ENCODE measurements at places on chromosomes 11 and 22. TPM values are rescaled to one million over a fixed set of nuclear protein-coding genes. Genes with fewer than 3 reads are reported as not detected.

CCDC73 gene
- total RNA-seq = not detected

ALDH3B2 gene
- total RNA-seq = not detected

TM7SF2 gene
- total RNA-seq = 8.9 TPM

SERPIND1 gene
- total RNA-seq = not detected

SCGB1D2 gene
- total RNA-seq = not detected

NRXN2 gene
- total RNA-seq = 30.3 TPM

C1QTNF6 gene
- 4.6 TPM for total RNA-seq

KLHL35 gene
- total RNA-seq = 4.5 TPM

TMEM86A gene
- total RNA-seq = 0.12 TPM

TCN1 gene
- total RNA-seq = under 0.01 TPM

B4GAT1 gene
- 46.9 TPM for total RNA-seq

LMO1 gene
- total RNA-seq = not detected

FERMT3 gene
- 96.3 TPM for total RNA-seq

MRGPRF gene
- total RNA-seq = 33.0 TPM

BIRC2 gene
- 55.6 TPM for total RNA-seq

MED15 gene
- 30.3 TPM for total RNA-seq

GLYATL2 gene
- 1.2 TPM for total RNA-seq

CCDC89 gene
- total RNA-seq = 6.0 TPM

OR5AN1 gene
- total RNA-seq = not detected

SERHL2 gene
- total RNA-seq = 4.7 TPM

TRIM29 gene
- not detected for total RNA-seq

TMA7B gene
- not detected for total RNA-seq

Measured in aortic smooth muscle cell (primary cell).